CD4-positive, alpha-beta T cell treated with Interleukin-4 for 1 hour (primary cell): ENCODE measurements at places on chromosomes 7 and 10.
A peak's percentile ranks its signal among the peaks of the same experiment; 100 is the strongest.

DNA sequence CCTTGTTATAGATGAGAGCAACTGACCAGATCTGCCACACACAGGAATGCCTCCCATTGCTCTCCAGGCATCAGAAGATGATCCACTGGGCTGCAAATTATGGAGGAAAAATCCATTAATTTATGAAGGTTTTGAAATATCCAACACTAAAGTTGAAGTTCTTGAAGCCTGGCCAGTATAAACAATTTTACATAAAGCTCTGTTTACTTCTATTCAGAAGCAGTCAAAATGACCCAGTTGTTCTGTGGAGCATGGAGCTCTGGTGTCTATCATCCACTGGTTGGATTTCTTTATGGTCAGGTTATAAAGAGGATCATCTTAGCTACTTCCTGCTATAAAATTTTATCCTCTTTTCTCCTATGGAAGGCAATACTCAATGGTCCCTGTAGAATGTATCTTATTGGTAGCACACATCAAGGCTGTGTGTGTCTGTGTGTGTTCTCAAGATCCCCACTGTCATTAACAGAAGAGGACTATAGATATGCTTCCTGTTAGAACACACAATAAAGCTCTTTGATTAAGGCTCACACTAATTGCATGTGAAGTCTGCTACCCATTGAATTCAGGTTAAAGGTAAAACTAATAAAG, 747.4 kb downstream of the SUGCT start:
- no peak for DNase-seq

- no peak for DNase-seq
Observed at GRCh38 chr10:106764360-106764759, 400.1 kb downstream of the SORCS1 start.

GRCh38 chr7:97064972-97065587, 40.4 kb upstream of the DLX5 start:
- peak; percentile 42 for DNase-seq

DNA sequence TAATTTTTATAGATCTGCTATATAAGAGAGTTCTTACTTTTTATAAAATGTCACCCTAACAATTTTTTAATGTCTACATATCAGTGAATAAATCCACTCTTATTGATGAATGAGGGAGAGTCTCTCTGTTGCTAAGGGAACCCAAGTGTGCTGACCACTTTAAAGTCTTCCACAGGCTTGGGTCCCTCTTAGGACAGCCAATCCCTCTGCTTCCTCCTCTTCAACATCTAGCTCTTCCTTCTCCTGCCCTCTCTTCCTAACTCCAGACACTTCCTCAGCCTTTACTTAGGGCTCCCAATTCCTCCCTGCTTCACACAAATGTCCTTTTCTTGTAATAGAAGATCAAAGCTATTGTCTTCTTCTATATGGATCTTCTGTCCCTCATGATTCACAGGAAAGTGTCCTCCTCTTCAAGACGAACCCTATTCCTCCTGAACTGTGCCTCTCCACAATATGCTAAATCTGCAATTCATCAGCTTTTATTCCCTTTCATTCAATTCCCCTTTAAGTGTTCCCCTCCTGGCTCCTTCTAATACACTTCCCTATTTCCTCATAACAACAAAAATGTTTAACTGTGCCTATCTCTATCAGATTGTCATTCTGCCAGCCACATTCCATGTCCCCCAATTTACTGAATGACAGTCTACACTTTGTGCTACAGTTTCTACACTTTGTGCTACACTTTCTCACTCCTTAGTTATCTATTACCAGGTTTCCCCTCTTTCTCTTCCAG, 37.7 kb downstream of the CDK6 start:
- DNase-seq, result no peak

GRCh38 chr7:122327969-122328368, 23.4 kb upstream of the FEZF1 start:
- DNase-seq, result no peak

- DNase-seq, result no peak
Observed at GRCh38 chr7:2737771-2738540, 50.0 kb downstream of the AMZ1 start.
